ENCODE measurements at places on chromosomes 2 and 18.

DNA sequence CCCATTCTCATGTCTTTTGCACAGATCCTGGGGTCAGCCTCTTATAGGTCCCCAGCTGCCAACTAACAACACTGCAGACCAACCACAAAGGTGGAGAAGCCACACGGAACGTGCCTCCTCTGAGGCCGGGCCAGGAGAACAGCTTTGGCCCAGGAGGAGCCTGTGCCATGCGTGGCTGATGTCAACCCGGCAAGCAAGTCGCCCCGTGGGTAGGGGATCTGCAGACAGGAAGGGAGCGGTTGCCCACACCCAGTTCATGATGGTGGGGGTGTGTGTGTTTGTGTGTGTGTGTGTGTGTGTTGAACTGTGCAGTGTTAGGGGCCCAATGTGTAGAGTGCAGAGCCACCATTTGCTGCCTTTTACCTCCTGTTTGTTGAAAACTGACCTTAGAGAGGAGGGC is 2.4 kb upstream of the CLEC4F start:
- no peak for DNase-seq

GRCh38 chr2:124880995-124881394 is 855.9 kb downstream of the CNTNAP5 start:
- DNase-seq, result no peak

GRCh38 chr2:67865917-67866316 is 196.9 kb downstream of the C1D start:
- no peak for DNase-seq

- no peak for DNase-seq
Measured at GRCh38 chr2:164954954-164955701, at the start of gene SLC38A11. TSS of gene SLC38A11 (minus strand) at chr2:164955525. CDS start at chr2:164955247, 278 bp downstream.

GRCh38 chr18:6948281-6949055 is 169.1 kb downstream of the LAMA1 start:
- DNase-seq, result no peak

Measured in suppressor macrophage treated with lipopolysaccharide for 4 hours (primary cell).